ENCODE measurements at places on chromosomes 12 and 14. TPM values are rescaled to one million over a fixed set of nuclear protein-coding genes. Genes with fewer than 3 reads are reported as not detected.

- H3K4me1 ChIP-seq, result peaks cover 30% of the 10 kb centered on the region
- peaks cover 12% of the 10 kb centered on the region for H3K36me3 ChIP-seq
- no peak overlapping the region for H3K4me3 ChIP-seq
- no peaks in the 10 kb centered on the region for H3K27me3 ChIP-seq
- H3K27ac ChIP-seq, result no peak overlapping the region
Observed at GRCh38 chr14:103524002-103524935, 1.6 kb upstream of the CKB start.

GRCh38 chr12:105980533-105980932 is 158.2 kb downstream of the NUAK1 start:
- no peak for DNase-seq
- no peak overlapping the region for H3K27ac ChIP-seq
- H3K36me3 ChIP-seq, result no peaks in the 10 kb centered on the region
- H3K27me3 ChIP-seq, result no peaks in the 10 kb centered on the region
- no peak overlapping the region for H3K4me3 ChIP-seq
- no peaks in the 10 kb centered on the region for H3K4me1 ChIP-seq

The HOXC12 gene
- total RNA-seq, result 6.1 TPM

- no peak overlapping the region for H3K27ac ChIP-seq
- no peaks in the 10 kb centered on the region for H3K36me3 ChIP-seq
- H3K27me3 ChIP-seq, result peaks cover 3% of the 10 kb centered on the region
- H3K4me3 ChIP-seq, result no peak overlapping the region
Observed at GRCh38 chr14:79293482-79294177, 917.7 kb downstream of the DIO2 start.

GRCh38 chr12:15897433-15897832 is 13.7 kb upstream of the DERA start:
- H3K4me1 ChIP-seq, result no peaks in the 10 kb centered on the region
- no peak overlapping the region for H3K4me3 ChIP-seq
- no peak for DNase-seq
- H3K27me3 ChIP-seq, result no peaks in the 10 kb centered on the region
- no peak overlapping the region for H3K27ac ChIP-seq

DNA sequence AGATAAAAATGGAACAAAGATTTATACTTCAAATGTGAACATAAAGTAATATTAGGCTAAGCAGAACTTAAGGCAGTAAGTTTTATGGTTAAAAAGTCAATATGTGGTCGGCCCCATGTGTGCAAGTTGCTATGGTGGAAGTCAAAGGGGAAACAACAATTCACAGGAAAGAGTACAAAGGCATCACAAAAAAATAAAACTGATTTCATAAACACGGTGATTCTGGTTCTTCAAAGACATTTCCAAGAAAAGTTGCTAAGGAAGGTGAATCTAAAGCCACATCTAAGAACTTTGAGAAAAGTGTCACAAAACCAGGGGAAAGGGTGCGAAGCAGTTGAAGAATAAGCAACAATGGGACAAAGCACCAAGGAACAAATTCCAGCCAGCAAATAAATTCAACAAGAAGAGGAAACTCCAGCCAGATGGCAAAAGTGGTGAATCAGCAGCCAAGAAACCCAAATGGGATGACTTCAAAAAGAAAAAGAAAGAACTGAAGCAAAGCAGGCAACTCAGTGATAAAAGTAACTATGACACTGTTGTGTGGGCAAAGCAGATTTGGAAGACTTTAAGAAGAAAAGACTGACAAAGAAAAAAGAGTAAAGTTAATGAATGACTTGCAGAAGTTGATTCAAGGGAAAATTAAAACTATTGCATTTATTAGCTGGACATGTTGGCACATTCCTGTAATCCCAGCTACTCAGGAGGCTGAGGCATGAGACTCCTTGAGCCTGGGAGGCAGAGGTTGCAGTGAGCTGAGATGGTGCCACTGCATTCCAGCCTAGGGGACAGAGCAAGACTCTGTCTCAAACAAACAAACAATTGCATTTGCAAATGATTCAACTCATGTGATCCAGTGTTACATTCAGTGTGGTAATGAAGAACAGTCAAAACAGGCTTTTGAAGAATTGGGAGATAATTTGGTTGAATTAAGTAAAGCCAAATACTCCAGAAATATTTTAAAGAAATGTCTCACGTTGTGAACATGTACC is 19.5 kb downstream of the PTGDR start:
- H3K27me3 ChIP-seq, result peaks cover 28% of the 10 kb centered on the region
- H3K4me3 ChIP-seq, result no peak overlapping the region
- no peaks in the 10 kb centered on the region for H3K4me1 ChIP-seq
- no peak for DNase-seq

The MYO1H gene
- total RNA-seq, result not detected

The RILPL1 gene
- 17.4 TPM for total RNA-seq

DNA sequence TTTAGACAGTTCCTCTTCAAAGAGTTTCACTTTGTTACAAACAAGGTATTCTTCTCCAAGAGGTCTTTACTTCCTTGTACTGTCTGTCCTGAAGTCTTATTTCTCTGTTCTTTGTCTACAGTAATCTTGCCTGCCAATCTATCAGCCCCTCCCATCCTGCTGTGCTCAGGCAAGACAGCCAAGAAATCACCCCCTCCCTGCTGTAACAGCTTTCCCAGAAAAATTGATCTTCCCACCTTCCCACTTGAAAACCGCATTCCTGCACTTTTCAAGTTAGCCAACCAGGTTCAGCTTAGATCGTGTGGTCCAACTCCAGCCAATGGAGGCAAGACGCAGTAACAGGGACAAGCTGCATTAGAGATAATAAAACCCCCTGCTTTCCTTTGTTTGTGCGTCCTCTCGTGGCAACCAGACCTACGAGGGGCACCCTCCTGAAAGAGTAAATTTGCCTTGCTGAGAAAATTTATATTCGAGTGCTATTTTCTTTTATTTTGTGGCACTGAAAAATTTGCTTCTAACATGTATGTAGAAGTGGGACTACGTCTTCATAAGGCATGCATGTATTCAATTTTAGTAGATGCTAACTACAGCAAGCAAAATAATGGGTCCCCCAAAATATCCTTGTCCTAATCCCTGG is 46.5 kb upstream of the ESR2 start:
- no peaks in the 10 kb centered on the region for H3K27me3 ChIP-seq
- no peak overlapping the region for H3K27ac ChIP-seq
- H3K4me3 ChIP-seq, result no peak overlapping the region
- H3K4me1 ChIP-seq, result peaks cover 10% of the 10 kb centered on the region
- no peak for DNase-seq

DNA sequence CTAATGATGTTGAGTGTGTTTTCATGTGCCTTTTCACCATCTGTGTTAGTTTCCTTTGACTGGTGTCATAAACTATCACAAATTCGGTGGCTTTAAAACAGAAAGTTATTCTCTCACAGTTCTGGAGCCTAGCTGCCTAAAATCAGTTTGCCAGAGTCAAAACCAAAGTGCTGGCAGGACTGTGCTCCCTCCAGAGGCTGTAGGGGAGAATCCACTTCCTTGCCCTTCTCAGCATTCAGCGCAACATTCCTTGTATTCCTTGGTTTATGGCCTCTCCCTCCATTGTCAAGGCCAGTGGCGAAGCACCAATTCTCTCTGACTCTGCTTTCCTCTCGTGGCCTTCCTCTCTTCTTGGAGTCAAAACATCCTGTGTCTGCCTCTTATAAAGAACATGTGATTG is 174.2 kb upstream of the PDE3A start:
- H3K4me3 ChIP-seq, result no peak overlapping the region
- H3K27ac ChIP-seq, result no peak overlapping the region
- no peaks in the 10 kb centered on the region for H3K36me3 ChIP-seq
- peaks cover 6% of the 10 kb centered on the region for H3K4me1 ChIP-seq

The SLC6A12 gene
- not detected for total RNA-seq

DNA sequence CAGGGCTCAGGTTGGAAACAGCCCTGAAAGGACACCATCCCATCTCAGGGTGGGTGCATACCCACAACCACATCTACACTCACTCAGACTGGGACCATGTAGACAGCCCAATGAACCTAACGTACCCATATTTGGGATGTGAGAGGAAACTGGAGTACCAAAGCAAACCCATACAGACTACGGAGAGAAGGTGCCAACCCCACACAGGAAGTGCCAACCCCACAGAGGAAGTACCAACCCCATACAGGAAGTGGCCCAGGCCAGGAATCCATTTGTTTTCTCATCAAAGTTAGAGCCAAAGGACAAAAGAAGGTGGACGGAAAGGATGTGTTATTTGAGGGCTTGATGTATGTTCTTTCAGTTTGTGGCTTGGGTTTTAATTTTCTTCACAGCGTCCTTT is 19.5 kb upstream of the SPIC start:
- no peak overlapping the region for H3K27ac ChIP-seq
- H3K36me3 ChIP-seq, result no peaks in the 10 kb centered on the region
- no peaks in the 10 kb centered on the region for H3K4me1 ChIP-seq
- no peak overlapping the region for H3K4me3 ChIP-seq
- DNase-seq, result peak; percentile 22

DNA sequence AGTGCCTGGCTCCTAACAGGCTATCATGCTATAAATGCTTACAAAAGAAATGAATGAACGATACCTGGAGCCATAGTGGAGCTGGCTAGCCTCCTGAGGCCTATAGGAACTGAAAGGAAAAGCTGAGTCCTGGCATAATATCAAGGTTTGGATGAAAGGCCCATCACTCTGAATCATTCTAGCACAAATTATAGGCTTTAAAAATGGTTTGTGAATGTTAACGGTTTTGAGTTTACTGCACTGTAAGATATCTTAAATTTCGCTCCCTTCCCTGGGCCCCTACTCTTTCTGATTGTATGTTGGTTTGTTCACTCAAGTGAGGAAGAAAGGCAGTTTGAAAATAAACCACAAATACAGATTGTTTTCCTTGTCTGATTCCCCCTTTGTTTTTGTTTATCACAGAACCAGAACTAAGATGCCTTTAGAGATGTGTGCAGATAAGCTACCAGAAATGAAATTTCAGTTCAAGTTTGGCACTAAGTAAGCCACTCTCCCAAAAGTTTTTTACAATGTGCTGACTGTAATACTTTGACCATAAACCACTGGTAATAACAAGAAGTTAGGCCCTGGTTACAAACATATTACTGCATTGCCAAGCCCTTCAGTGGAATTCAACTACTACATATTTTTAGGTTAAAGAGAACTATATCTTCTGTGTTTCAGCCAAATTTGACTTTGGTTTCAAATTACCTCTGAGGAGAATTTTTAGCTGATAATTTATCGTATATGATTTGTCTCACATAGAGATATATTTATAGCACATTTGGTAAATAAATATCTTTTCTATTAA is 89.5 kb downstream of the ALX1 start:
- H3K27ac ChIP-seq, result peak overlapping the region; percentile 49
- H3K4me3 ChIP-seq, result no peak overlapping the region
- DNase-seq, result no peak
- H3K4me1 ChIP-seq, result peaks cover 17% of the 10 kb centered on the region
- H3K36me3 ChIP-seq, result no peaks in the 10 kb centered on the region

The ARHGEF25 gene
- total RNA-seq, result 32.5 TPM

The BEGAIN gene
- total RNA-seq, result 1.3 TPM

DNA sequence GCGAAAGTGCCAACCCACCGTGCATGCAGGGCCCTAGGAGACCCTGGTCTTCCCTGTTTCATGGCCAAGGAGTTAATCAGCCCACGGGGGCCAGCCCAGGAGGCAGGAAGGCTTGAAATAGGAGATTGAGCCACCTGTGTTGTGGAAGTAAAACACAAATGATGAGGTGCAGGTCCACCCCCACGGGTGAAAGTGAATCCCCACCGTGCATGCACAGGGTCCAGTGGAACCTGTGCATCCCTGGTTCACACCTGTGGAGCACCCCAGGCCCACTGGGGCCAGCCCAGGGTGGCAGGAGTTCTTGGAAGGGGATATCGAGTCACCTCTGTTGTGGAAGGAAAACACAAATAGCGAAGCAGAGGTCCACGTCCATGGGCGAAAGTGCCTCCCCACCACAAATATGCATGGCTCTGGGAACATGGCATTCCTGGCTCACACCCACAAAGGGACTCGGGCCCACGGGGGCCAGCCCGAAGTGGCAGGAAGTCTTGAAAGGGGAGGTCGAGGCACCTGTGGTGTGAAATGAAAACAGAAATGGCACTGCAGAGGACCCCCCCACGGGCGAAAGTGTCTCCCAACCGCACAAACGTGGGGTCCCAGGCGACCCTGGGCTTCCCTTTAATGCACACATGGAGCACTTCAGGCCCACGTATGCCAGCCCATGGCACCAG is 381.5 kb downstream of the ALG10 start:
- no peaks in the 10 kb centered on the region for H3K4me1 ChIP-seq
- H3K27ac ChIP-seq, result no peak overlapping the region
- no peaks in the 10 kb centered on the region for H3K36me3 ChIP-seq
- H3K27me3 ChIP-seq, result no peaks in the 10 kb centered on the region
- DNase-seq, result no peak

DNA sequence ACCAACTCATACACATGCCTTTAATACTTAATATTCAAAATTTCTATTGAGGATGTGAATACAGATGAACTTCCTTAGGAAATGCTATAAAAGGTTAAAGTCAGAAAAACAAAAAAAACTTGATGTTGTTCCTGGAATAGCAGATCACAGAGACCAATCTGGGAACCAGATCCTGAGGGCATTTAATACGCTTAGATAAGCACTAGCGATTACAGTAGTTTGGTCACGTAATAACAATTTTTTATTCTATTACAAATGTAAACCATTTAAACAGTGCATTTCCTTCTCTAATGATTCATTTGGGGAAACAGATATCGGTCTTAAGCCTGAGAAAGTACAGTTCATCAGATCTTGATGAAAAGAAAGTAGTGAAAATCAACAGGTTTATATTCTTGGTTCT is 30.8 kb upstream of the ABCC9 start:
- H3K36me3 ChIP-seq, result no peaks in the 10 kb centered on the region
- H3K4me1 ChIP-seq, result no peaks in the 10 kb centered on the region
- H3K27me3 ChIP-seq, result peaks cover 16% of the 10 kb centered on the region
- H3K27ac ChIP-seq, result no peak overlapping the region

DNA sequence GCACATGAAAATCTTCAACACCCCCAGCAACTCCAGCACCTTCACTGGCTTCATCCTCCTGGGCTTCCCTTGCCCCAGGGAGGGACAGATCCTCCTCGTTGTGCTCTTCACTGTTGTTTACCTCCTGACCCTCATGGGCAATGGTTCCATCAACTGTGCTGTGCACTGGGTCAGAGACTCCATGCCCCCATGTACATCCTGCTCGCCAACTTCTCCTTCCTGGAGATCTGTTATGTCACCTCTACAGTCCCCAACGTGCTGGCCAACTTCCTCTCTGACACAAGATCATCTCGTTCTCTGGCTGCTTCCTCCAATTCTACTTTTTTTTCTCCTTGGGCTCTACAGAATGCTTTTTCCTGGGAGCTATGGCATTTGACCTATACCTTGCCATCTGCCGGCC is 11.5 kb upstream of the OR11G2 start:
- no peaks in the 10 kb centered on the region for H3K27me3 ChIP-seq
- H3K4me1 ChIP-seq, result no peaks in the 10 kb centered on the region
- no peaks in the 10 kb centered on the region for H3K36me3 ChIP-seq

The LYZ gene
- not detected for total RNA-seq

DNA sequence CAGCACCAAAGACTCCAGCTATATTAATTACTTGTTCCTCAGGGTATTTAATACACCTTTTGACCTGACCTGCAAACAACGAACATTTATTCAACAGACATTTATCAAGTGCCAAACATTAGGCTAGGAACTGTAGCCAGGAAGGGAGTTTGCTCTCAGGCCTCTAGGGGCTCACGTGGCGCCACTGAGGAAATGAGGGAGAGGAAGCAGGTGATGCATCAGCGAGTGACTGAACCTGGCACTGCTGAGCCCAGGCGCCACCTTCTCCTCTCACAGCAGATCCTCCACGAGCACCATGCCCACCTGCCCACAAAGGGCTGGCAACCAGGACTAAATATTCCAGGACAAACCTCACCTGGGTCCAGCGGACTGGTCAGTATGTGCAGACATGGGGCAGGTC is 50.2 kb downstream of the SETD3 start:
- H3K4me3 ChIP-seq, result no peak overlapping the region
- no peaks in the 10 kb centered on the region for H3K36me3 ChIP-seq
- DNase-seq, result no peak
- no peaks in the 10 kb centered on the region for H3K27me3 ChIP-seq
- H3K27ac ChIP-seq, result no peak overlapping the region
- H3K4me1 ChIP-seq, result peaks cover 5% of the 10 kb centered on the region
